Caudate nucleus (tissue), 63 donors: ENCODE measurements at places on chromosomes 1 and 21.

DNA sequence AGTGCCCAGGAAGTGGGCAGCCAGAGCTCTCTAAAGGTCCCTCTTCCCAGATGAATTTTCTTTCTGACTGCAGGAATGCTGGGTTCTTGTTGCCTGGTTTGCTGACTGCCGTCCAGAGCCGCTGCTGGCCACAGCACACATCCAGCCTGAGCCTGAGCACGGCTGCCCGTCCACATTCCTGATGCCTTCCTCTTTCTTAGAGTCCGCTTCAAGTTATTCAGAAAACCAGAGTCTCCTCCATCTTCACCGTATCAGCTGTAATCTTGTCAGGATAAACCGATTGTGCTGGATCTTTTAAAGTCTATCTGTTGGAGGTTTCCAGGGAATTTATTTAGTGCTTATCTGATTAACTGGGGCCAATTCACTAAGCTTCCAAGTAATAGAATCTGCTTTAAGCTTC lies 84.8 kb upstream of the BCAR3 start:
- DNase-seq = no peak

DNA sequence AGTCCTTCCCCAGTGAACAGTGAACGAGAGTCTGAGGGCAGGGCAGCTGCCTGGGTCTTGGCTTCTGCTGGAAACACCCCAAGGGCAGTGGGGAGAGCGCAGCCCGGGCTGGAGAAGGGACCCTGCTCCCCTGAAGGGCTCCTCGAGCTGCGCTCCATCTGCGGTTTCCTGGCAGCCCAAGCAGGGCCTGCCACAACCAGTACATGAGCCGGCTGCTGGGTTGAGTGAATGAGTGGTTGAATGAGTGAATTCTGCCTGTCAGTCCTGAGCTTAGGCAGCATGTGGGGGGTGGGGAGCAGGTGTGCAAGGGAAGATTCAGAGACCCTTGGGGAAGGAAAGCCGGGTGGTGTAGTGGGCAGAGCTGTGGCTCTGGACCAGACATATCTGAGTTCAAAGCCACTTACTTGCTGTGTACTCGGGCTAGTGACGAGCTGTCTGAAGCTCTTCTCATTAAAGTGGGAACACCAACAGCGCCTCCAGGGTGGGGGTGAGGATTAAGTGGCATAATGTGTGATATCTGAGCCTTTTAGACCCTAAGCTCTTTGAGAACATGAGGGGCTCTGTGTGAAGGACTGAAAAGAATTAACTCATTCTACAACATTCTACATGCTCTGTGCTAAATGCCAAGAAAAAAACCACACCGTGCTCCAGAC lies 3.7 kb downstream of the OPRD1 start:
- no peak for DNase-seq

DNA sequence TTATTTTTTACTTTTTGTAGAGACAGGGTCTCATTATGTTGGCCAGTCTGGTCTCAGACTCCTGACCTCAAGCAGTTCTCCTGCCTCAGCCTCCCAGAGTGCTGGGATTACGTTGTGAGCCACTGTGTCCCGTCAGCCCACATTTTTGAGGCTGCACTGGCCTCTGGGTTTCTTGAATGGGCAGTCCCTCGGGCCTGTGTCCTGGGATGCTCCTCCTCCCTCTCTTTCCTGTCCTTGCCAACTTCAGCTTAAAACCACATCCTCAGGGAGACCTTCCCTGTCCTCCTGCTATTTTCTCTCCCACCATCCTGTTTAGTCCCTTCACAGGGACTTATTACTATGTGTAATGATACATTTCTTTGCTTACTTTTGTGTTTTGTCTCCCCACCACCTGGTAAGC lies 31.4 kb upstream of the LYST start:
- DNase-seq = no peak

GRCh38 chr1:195516036-195516435 lies 1092.2 kb downstream of the KCNT2 start:
- no peak for DNase-seq

DNA sequence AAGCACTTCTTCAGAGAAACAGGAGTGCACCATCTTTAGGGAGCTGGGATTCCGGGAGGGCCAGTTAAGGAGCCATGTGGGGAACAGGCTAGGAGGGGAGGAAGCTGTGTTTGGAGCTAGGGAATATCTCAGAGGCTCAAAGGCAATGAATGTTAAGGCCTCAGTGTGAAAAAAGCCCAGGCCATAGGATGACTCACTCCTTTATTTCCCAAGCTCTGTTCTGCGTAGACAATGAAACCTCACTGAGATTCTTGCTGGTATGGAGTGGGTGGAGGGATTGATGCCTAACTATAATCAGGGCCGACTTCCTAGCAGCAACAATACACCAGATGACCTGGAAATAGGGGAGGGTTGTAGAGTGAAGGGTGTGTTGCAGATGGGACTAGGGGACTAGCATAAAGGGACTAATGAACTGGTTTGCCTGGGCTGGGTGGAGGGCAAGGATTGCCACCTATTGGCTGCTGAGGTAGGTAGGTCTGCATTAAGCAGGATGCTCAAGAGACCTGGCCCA lies 2.1 kb downstream of the GNAT2 start:
- DNase-seq = no peak

DNA sequence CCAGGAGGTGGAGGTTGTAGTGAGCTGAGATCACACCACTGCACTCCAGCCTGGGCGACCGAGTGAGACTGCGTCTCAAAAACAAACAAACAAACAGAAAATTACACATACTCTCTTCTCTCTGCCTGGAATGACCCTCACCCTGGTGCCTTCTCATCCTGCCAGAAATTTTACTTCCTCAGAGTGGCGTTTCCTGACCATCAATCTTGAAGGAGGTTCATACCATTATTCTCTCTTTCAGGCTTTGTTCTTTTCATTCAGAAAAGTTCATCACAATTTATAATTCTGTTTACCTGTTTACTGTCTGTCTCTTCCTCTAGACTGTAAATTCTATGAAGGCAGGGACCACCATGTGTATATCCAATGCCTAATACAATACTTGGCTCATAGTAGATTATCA lies 79.3 kb downstream of the RPS6KA1 start:
- no peak for DNase-seq

- DNase-seq = no peak
Observed at GRCh38 chr21:38075833-38076587, 159.8 kb upstream of the KCNJ6 start.

DNA sequence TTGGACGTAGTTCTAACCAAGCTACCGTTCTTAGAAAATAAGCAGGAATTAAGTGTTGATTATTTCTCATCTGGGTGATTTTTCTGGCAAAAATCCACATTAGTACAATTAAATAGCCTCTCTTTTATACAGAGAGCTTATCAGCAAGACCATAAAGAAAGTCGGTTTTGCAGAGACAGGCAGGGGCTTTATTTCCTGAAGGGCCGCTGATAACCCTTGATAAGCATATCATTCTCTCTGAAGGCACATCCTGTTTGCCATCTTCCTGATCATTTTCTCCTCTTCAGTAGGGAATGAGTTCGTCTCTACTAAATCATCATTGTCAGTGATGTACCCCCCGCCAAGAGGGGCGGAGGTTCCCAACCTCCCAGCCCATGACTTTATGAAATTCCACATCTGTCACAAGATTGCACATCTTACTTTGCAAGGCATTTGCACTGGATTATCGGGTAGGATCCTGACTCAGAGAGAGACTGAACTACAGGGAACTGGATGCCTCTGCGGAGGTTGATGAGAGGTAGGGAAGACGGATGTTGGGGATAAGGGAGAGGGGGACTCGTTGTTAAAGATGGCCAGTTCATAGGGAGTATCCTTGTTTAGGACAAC lies 115.7 kb downstream of the KCNJ6 start:
- no peak for DNase-seq

- DNase-seq = no peak
Observed at GRCh38 chr1:211495584-211495983, 3.6 kb upstream of the RD3 start.

DNA sequence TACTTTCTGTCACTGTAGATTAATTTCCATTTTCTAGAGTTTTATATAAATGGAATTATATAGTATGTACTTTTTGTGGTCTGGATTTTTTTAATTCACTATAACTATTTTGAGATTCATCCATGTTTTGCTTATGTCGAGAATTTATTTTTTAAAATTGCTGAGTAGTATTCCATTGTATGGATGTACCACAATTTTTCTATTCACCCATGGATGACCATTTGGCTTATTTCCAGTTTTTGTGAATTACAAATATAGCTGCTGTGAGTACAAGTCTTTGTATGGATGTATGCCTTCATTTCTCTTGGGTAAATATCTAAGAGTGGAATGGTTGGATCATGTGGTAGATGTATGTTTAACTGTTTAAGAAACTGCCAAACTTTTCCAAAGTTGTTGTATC lies 3.7 kb upstream of the THEM4 start:
- DNase-seq = no peak

DNA sequence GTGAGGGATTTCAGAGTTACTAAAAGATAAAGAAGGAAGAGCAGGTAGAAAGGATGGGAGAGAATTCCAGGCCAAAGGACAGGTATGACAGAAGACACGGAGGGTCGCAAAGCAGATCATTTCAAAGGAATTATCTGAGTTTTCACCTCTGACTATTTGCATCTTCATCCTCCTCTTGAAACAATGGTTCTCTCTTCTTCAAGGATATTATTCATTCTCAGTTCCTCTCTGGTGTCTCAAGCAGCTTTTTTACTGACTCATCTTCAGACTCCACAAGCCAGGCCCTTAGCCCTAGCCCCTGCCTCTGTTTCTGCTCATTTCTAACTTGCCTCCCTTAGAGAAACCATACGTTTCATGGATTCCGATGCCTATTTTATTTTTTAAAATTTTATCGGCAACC lies 15.0 kb downstream of the DDX59 start:
- no peak for DNase-seq

GRCh38 chr1:231690059-231690458 lies 63.5 kb downstream of the DISC1 start:
- DNase-seq = no peak

GRCh38 chr1:211519602-211520001 lies 27.6 kb upstream of the RD3 start:
- no peak for DNase-seq

GRCh38 chr1:63638471-63638870 lies 45.3 kb downstream of the PGM1 start:
- DNase-seq = no peak

DNA sequence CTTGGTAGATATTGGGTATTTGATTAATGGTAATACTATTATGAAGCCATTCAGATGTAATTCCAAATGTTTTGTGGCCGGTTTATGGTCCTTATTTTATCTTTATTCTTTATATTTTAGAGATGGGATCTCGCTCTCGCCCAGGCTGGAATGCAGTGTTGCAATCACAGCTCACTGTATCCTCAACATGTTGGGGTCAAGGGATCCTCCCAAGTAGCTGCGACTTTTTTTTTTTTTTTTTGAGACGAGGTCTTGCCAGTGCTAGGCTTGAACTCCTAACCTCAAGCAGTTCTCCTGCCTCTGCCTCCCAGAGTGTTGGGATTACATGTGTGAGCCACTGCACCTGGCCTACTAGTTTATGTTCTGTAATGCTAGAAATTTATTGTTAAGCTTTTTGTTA lies 4.7 kb downstream of the DDI2 start:
- DNase-seq = no peak

DNA sequence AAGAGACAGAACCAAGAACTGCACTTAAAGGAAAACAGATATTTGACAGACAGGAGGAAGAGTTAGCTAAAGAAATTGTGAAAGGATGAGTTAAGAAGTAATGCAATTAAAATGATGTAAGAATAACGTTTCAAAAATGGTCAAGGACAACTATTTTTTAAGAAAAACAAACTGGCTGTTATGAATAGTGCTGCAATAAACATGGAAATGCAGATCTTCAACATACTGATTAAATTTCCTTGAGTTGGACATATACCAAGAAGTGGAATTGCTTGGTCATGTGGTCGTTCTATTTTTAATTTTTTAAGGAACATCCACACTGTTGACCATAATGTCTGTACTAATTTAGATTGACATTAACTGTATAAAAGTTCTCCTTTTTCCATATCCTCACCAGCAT lies 23.1 kb upstream of the PHTF1 start:
- DNase-seq = no peak

- DNase-seq = no peak
Observed at GRCh38 chr1:172845371-172845770, 186.5 kb downstream of the FASLG start.

DNA sequence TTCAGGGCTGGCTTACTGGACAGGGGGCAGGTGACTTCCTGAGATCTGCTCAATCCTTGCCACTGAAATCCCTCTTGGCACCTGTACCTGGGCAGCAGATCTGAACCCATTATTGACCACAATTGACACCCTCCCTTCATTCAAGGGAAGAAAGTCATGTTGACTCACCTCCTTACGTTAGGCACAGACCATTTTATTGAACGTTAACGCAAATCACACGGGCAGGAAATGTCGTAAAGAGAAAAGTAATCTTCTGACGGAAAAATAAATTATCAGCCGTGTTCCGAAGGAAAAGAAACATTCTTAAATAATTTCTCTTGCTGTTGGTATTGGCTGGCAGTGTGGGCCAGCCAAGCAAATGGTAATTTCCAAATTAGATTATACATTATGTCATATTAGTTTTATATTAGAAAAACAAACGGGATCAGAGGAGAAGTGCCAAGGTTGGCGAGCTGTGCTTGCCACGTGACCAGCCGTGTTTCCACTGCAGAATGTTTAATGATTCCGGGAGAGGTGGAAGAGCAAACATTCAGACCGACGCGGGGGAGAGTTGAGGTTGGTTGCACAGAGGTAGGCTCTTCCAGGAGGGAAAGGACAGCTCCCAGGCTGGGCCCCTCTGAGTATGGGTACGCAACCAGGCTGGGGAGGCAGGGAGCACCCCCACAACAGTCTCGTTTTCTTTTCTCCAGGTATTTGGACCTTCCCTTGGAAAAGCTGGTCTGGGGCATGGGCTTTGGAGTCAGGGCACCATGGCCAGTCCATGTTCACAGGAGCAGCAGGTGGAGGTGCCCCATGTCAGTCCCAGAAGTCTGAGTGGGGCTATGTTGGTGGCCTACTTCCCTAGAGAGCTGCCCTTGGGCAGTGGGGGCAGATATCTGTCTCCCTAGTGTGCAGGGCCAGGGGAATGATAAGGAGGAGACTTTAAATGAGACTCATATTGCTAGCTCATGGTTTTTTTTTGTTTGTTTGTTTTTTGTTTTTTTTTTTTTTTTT lies 121.1 kb downstream of the FOXD2 start:
- DNase-seq = no peak

GRCh38 chr1:25765136-25765922 lies 34.7 kb upstream of the SELENON start:
- DNase-seq = no peak

- DNase-seq = no peak
Observed at GRCh38 chr1:86477682-86478081, 9.0 kb downstream of the CLCA1 start.

DNA sequence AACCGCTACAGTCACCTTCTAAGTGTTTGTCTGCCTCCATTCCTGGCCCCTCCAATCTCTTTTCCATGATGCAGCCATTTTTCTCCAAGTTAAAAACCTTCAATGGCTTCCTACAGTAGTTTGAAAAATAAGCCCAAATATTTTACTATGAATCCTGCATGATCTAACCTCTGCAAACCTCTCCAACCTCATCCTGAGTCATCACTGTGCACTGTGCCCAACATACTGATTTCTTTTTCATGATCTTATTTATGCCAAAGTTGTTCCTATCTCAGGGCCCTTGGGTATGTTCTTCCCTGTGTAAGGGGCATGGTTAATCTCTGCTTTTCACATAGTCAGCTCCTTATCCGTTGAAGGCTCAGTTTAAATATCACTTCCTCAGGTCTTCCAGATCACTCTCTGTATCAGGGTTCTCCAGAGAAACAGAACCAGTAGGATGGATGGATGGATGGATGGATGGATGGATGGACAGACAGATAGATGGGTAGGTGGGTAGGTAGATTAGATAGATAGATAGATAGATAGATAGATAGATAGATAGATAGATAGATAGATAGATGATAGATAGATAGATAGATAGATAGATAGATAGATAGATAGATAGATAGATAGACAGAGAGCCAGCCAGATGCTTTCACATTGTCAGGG lies 18.1 kb upstream of the PTPN14 start:
- DNase-seq = no peak

GRCh38 chr21:21025742-21026141 lies 27.5 kb downstream of the NCAM2 start:
- no peak for DNase-seq
